ENCODE measurements at places on chromosomes 13 and 19.

DNA sequence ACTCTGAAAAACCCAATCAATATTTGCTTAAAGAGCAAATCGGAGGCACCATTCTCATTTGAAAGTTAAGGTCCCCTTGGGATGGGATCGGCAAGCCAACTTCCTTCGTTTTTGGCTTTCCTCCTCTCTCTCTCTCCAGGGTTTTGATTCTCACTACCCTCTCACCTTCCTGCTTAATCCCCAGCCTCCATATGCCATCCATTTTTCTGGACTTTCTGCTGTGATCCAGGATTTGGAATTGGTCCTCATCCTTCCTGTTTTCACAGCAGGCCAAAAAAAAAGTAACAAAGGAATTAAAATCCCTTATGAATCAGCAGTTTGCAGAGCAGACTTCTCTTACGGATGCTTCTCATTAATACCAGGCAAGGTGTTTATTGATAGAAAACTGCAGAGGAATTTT, 283.1 kb upstream of the TMTC4 start:
- no peak for DNase-seq

DNA sequence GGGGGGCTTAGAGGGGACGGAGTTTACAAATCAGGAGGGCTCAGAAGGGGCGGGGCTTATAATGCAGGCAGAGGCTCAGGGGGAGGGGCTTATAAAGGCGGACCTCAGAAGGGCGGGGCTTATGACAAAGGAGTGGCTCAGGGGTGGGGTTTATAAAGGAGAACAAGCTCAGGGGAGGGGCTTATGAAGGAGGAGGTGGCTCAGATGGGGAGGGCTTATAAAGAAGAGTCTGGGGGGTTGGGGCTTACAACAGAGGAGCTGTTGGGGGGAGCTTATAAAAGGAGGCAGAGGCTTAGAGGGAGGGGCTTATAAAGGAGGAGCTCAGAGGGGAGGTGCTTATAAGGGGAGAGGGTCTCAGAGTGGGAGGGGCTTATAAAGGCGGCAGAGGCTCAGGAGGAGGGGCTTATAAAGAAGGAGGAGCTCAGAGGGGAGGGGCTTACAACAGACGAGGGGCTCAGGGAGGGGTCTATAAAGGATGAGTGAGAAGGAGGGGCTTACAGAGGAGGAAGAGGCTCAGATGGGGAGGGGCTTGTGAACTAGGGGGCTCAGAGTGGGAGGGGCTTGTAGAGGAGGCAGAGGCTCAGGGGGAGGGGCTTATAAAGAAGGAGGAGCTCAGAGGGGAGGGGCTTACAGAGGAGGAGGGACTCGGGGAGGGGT, 1.0 kb downstream of the SMIM24 start:
- DNase-seq, result peak; percentile 85

- DNase-seq, result peak; percentile 80
These were observed 4.6 kb downstream of the SAFB start for GRCh38 chr19:5627395-5627904.

GRCh38 chr13:37109051-37109678, 3.7 kb upstream of the CSNK1A1L start:
- DNase-seq, result peak; percentile 11

DNA sequence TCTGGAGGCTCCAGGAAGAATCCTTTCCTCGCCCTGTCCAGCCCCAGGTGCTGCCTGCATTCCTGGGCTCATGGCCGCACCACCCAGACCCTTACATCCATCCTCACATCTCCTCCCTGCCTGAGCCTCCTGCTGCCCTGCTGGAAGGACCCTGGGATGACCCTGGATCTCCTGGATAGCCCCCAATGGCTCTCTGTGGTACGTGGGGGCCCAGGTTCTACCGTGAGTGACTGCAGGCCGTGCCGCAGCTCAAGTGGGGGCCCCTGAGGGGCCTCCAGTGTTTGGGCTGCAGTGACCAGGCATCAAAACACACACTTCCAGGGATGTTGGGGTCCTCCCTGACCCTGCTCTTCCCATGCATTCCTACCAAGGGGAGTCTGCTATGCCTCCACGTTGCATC, 8.3 kb upstream of the MCF2L start:
- no peak for DNase-seq

- peak; percentile 16 for DNase-seq
These were observed 7.9 kb downstream of the RBM26 start for GRCh38 chr13:79398127-79398526.

DNA sequence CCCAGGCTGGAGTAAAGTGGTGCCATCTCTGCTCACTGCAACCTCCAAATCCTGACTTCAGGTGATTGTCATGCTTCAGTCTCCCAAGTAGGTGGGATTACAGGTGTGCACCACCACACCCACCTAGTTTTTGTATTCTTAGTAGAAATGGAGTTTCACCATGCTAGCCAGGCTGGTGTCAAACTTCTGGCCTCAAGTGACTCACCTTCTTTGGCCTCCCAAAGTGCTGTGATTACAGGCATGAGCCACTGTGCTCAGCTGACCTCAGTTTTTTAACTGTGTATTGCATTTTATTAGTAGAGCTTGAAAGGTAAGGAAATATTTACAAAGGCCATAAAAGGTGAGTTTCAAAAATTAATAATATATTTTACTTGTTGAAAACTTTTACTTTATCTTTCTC, 2.3 kb downstream of the ZNF726 start:
- no peak for DNase-seq

DNA sequence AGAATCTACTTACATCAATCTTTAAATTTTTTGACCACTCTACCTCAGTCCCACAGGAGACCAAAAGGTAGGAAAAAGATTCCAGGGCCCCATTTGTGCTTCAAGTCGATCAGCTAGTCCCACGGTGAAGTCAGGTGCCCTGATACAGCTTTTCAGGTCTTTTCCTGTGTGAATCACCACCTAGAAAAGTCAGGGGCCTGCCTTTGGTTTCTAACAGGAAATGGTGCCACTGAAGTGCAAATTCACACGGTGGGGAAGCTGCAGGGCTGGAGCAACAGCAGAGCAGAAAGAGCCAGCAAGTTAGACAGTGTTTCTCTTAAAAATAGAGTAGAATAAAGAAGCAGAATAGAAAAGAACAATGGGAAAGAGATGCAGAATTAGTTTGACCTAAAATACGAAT, 107.5 kb downstream of the KLF12 start:
- no peak for DNase-seq

- DNase-seq, result no peak
These were observed 11.5 kb downstream of the CEACAM1 start for GRCh38 chr19:42516771-42517170.

DNA sequence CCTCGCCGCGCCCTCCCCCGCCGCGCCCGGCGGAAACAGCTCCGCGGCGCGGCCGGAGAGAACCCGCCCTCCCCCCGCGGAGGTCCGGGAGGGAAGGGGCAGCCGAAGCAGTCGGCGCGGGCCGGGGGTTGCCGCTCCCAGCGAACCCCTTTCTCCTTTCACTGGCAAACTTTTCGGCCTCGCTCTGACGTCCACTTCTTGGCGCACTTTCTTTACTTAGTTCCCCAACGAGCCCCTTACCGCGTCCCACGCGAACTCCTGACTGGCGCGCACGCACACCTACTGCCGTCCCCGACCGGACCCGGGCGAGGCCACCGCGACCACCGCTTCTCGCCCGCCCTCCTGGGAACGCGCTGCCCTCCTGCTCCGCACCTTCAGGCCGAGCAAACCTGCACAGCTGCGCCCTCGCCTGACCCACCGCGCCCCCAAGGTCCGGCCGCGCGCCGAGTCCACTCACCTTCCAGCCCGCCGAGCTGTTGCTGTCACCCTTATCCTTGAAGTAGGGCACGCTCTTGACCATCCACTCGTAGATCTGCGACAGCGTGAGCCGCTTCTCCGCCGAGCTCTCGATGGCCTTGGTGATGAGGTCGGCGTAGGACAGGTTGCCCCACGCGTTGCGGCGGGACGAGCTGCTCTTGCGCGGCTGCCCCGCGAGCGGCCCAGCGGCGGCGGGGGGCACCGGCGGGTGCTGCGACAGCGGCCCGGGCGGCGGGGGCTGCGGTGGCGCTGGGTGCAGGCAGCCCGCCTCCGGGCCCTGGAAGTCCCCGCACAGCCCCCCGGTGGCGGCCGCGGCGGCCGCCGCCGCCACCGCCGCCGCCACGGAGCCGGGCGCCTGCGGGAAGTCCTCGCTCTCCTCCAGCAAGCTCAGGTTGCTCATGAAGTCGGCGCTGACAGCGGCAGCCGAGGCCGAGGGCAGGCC, 1.1 kb downstream of the FOXO1 start:
- peak; percentile 20 for DNase-seq

DNA sequence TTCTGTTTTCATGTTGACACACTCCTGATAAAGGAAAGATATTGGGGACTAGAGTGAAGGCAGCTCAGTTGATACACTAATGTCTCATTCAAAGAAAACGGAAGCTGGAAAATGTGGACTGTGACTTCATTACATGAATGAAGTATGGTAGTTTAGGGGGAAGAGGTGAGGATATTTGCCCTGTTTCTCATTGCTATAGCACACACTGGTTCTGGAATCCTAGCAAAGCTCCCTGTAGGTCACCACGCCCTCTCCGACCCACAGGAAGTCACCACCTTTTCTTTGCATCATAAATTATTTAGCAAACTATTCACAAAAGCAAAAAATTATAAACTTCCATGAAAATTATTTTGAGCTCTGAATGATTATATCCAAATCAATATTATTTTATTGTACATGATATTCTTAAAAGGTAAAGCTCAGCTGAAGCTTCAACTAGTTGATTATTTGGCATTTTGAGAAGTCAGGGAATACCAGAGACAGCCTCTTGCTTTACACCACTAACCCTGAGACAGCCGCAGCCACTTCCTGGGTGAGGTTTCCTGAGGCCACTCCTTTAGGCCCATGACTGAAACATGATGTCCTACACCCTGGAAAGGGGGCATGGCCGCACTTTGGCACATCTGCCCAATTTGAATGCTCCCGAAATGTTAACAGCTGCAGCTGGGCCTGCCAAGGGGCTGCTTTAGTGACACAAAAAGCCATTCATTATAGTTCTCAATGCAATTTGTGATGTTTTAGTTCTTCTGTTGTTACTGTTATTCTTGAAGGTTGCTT, 50.0 kb upstream of the WDFY2 start:
- DNase-seq, result no peak

DNA sequence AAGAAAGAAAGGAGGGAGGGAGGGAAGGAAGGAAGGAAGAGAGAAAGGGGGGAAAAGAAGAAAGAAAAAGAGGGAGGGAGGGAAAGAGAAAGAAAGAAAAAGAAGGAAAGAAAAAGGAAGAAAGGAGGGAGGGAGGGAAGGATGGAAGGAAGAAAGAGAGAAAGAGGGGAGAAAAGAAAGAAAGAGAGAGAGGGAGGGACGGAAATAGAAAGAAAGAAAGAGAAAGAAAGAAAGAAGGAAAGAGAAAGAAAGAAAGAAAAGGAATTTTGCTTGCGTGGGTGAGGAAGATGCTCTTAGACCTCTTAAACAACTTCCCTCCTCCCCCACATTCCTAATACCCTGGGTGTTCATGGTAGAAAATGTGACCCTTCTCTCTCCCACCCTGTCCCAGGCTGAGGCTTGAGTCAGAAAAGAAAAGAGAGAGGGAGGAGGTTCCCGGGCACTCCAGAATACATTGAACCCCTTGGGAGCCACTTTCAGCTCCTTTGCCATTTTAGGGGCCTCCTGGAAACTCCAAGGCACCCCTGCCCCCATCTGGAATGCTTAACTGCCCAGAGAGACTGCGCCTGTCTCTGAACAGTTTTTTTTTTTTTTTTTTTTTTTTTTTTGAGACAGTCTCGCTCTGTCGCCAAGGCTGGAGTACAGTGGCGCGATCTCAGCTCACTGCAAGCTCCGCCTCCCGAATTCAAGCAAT, 9.2 kb upstream of the KANK3 start:
- no peak for DNase-seq

GRCh38 chr19:48603449-48603848, 3.1 kb upstream of the SPACA4 start:
- DNase-seq, result no peak

GRCh38 chr13:38648912-38649311, 38.0 kb upstream of the FREM2 start:
- DNase-seq, result no peak

- no peak for DNase-seq
These were observed 238.5 kb upstream of the STARD13 start for GRCh38 chr13:33524086-33524485.

- no peak for DNase-seq
These were observed 11.7 kb upstream of the FAM216B start for GRCh38 chr13:42769650-42770049.

DNA sequence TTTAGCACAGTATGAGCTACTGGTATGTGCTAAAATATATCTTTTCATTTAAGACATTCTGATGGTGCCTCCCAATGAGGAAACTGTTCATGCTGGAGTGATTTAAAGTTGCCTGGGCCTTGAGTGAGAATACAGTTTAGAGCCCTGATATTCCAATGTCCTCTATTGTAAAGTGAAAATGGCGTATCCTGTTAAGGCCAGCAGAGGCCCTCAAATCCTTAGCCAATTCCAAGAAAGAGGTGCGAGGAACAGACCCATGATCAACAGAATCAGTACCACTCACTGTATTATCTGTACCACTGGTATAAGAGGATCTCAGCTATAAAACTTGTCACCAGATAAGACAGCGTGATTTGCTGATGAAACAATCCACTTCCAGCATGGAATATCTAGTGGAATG, 273.1 kb upstream of the SLITRK5 start:
- no peak for DNase-seq

DNA sequence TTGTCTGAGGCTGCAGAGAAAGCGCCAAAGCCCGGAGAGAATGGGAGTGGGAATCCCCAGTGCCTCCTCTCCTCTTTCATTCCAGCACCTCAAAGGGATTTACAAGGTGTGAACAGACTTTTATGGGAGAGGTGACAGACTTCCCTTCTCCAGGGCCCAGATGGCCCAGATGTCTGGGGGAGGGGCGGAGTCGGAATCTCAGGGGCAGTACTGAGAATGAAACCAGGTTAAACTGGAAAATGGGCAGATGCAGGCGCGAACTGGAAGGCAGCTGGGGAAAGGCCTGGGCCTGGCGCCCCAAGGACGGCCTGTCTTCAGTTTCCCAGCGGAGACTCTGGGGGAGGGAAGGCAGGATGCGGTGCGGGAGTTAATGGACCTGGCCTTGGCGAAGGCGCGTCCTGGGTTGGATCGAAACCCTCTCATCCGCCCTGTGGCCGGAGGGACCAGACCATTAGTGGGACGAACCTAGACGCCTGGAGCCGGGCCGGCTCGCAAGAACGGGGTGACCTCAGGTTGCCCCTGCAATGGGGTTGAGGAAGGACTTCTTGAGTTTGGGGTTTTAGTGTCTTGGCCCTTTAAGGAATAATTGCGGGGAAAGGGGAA, 592 bp upstream of the TRIP10 start:
- no peak for DNase-seq

DNA sequence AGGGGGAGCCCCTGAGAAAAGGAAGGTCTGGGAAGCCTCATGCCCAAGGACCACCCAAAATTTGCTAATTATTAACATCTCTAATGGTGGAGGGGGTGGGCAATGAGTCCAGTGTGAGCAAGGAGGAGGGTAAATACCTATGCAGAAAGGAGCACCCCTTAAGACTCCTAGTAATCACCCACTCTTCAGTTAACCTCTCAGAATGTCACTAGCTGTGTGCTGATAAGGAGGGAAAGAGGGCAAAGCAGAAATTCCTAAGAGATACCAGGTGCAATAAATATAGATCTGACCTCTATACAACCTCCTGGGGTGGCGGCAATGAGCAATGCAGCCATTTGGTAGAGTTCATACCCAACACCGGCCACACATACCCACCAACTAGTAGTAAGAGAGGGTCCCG, 12.7 kb upstream of the DPY19L3 start:
- DNase-seq, result no peak

Data from K562 (cell line).